NCI-H2081 treated with DMSO at 0.1 percent for 48 hours (cell line): ENCODE measurements at places on chromosomes 11 and 22.

GRCh38 chr11:110349138-110349996 is 53.0 kb upstream of the RDX start:
- DNase-seq: no peak

- DNase-seq: no peak
These were observed 71.8 kb downstream of the GRK3 start for GRCh38 chr22:25636323-25636722.

- no peak for DNase-seq
These were observed 820.8 kb downstream of the DLG2 start for GRCh38 chr11:84806354-84806753.

DNA sequence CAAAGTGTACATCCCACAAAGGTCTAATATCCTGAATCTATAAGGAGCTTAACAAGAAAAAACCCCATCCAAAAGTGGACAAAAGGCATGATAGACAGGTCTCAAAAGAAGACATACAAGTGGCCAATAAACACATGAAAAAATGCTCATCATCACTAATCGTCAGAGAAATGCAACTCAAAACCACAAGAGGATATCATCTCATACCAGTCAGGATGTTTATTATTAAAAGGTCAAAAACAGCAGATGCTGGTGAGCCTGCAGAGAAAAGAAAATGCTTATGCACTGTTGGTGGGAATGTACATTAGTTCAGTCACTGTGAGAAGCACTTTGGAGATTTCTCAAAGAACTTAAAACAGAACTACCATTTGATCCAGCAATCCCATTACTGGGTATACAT is 12.7 kb downstream of the LGALS12 start:
- no peak for DNase-seq

- DNase-seq: no peak
These were observed 82.1 kb downstream of the KCNQ1 start for GRCh38 chr11:2526808-2527381.
